ENCODE measurements at places on chromosomes 5 and 9.

DNA sequence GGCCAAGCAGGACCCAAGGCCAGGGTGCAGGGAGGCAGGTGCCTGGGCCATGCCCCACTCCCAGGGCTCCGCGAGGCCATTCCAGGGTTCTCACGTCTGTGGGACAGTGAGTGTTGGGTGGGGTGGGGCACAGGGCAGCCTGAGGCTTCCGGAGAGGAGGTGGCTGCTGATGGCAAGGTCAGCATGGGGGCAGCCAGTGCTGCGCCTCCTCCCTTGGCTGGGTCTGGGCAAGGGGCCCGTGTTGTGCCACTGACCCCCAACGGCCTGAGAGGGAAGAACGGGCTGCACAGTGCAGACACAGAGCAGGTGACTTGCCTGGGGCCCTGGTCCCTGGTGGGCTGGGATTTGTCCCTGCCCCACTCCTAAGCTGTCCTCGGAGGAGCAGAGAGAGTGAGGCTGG is 82.1 kb downstream of the RXRA start:
- DNase-seq, result no peak

GRCh38 chr9:131275332-131276093 is 797 bp downstream of the FAM78A start:
- DNase-seq, result no peak

DNA sequence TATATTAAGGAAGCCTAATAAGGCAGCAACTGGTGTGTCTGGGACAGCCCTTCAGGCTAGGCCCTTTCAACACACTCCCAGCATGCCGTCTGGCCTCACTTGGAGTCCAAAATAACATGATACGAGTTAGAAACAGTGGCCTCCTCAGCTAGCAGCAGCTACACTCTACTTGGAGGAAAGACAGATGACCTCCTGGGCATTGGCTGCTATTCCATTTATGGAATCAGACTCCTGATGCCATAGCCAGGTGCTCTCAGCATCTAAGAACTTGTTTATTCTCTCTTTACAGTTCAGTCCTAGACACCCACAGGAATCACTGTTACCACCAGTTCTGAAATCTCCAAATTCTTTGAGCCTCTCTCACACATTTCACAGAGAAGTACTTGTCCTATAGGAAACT is 31.8 kb downstream of the RUSC2 start:
- DNase-seq, result no peak

- DNase-seq, result peak; percentile 44
These were observed 134.9 kb upstream of the ADCY2 start for GRCh38 chr5:7261049-7261448.

GRCh38 chr9:101543098-101543735 is 9.6 kb downstream of the RNF20 start:
- DNase-seq, result no peak

- DNase-seq, result no peak
These were observed 328.2 kb downstream of the SLIT3 start for GRCh38 chr5:168972731-168973130.

DNA sequence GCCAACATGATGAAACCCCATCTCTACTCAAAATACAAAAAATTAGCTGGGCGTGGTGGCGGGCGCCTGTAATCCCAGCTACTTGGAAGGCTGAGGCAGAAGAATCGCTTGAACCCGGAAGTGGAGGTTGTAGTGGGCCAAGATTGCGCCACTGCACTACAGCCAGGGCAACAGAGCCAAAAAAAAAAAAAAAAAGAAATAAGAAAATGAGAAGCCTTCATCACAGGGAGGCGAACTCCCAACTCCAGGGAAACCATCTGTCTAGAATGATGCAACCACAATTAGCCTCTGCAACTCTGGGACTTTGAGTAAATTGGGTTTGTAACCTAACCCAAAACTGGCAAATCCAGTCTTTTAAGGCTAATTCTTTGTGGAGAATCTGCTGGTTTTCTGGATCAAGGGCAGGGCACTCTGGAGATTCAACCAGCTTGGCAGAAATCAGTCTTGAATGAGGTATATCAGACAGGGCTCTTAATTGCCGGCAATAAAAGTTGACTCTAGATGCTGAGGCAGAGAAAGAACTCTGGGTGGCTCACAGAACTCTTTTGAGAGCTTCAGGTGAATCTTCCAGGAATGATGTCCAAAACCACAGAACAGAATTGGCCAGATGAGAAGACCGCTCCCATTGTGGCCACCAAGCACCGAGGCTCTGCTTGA is 9.9 kb downstream of the S100Z start:
- no peak for DNase-seq

DNA sequence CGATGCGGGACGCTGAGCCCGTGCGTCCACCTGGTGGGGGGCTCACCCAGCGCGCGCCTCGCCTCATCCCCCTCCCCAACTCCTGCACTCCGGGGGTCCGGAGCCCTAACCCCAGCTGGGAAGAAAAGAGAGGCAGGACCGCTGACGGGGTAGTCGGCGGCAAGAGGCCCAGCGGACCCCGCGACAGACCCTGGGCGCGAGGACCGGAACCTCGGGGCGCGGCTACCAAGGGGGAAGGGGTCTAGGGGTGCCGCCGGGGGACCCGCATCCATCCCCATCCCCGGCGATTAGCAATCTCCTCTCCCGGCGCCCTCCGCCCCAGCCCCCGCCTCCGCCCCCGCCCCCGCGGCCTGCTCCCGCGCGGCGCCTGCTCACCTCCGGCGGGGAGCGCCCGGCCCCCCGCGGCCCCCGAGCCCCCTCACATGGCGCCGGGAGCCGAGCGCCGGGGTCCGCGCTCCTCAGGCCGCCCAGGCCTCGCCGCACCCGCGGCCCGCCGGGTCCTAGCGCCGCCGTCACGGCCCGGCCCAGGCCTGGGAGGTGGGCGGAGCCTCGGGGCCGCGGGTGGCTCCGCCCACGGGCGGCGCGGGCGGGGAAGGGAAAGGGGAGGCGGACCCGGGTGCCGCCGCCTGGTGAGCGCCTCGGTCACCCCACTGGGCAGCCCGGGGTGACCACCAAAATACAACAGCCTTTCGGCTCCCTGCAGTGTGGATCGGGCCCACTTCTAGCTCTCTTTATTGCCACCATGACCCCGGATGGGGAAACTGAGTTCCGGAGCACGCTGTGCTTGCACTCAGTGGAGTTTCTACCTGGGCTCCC is at the start of gene ST6GALNAC6:
TSS of gene ST6GALNAC6 (minus strand) at position 476 of the 816 bp plus-strand sequence. CDS start 1,622 bp downstream, outside the sequence.
- no peak for DNase-seq

GRCh38 chr9:37986771-37987258 is 82.2 kb downstream of the SHB start:
- no peak for DNase-seq

DNA sequence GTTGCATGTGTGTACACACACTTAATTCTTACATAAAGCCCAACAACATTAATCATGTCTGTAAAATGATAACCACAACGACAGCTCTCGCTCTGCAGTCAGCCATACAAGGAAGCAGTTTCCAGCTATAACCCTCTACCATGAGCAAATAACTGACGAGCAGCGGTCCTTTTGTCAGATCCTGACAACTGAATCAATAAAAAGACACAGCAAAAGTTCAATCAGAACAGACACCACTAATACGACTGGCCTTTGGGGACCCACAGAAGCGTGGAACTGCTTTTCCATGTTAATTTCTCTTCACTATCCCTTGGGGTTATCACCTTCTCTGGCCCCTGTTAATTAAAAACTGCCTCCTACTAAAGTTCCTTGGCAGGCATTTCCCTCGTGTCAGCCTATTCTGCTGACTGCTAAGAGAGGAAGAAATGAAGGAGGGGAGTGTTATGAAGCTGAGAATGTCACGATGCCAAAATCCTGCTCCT is 722.8 kb upstream of the GRAMD2B start:
- DNase-seq, result no peak

- no peak for DNase-seq
These were observed 14.7 kb upstream of the SLC9A3 start for GRCh38 chr5:538801-539468.

DNA sequence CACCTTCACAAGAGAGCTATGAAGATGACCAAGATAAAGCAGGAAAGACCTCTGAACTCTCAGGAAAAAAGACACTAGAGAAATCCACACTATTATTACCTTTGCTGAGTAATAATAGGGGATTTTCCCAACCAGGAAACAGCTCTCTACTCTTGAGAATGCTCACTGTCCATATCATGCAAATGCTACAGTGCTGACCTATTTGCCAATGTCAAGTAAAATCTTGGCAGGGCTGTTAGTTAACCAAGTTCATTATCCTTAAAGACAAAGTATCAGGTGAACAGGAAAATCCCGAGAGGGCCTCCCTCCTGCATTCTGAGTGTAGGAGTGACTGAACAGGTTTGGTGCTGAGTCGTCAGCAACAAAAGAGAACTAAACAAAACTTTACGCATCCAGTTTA is 306.6 kb downstream of the ACTL7B start:
- no peak for DNase-seq

DNA sequence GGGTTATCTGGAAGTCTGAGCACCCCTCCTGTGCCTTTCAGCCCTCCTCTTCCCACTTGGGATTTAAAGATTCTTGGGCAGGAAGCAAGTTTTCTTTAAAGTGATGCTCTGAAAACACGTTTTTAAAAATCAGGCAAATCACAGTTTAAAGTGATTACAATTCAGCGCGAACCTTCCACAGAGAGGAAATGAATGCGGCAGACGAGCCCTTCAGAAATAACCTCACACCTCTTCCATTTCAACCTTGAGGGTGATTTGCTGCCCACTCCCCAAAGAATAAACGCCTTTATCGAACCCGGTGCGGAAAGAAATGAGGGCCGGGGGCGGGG is 2.3 kb upstream of the EFNA5 start:
- DNase-seq, result no peak

GRCh38 chr9:23663536-23663935 is 162.5 kb downstream of the ELAVL2 start:
- DNase-seq, result no peak

GRCh38 chr5:18872978-18873377 is 1115.0 kb downstream of the CDH18 start:
- no peak for DNase-seq

- DNase-seq, result no peak
These were observed 42.4 kb upstream of the NR4A3 start for GRCh38 chr9:99779277-99779676.
